ENCODE measurements at places on chromosomes 16 and 17.

- DNase-seq = no peak
Observed at GRCh38 chr16:57084996-57085395, 7.4 kb upstream of the CPNE2 start.

DNA sequence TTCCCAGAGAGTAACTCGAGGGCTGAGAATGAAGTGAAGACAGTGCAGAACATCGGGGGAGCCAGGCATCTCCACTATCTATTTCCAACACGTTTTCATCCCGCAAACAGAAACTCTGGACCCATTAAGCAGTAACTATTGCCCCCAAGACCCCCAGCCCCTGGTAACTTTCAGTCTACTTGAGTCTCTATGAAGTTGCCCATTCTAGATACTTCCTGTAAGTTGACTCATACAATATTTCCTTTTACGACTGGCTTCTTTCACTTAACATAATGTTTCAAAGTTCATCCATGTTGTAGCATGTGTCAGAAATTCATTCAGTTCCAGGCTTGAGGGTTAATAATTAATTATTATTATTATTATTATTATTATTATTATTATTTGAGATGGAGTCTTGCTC, 19.5 kb downstream of the MYO15B start:
- no peak for DNase-seq

DNA sequence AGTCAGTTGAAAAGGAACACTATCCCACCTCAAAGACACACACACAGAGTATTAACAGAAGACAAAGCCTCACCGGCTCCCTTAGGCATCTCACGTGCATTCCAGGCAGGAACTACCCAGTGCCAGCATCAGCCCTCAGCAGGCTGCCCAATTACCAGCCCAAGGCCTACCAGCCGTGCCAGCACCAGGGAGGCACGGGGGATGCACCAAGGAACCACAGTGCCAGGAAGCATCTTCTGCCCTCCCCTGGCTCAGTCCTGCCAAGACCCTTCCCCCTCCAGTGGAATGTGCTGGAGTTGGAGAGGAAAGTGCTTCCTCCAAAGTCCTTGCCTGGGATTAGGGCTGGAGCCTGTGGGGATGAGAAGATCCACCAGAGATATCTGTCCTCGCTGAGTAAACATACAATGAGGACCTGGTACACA, 11.0 kb upstream of the KRT19 start:
- no peak for DNase-seq

DNA sequence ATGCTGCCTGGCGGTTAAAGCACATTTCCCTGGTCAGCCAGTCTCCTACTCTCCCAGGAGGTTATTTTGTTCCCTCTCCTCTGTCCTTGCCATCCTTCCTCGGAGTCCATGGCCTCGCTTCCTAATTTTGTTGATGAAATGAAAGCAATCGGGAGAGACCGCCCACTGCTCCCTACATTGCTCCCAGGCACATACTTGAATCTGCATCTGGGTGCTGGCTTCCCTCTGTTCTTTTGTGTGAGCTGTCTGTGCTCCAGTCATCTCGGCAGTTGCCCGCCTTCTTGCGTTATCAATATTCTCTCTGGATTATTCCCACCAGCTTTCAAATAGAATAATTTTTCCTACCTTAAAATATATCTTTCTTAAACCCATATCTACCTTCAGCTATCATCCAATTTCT, 11.1 kb downstream of the KRT23 start:
- DNase-seq = no peak

- no peak for DNase-seq
Observed at GRCh38 chr17:28357901-28358197, 522 bp upstream of the POLDIP2 start.

DNA sequence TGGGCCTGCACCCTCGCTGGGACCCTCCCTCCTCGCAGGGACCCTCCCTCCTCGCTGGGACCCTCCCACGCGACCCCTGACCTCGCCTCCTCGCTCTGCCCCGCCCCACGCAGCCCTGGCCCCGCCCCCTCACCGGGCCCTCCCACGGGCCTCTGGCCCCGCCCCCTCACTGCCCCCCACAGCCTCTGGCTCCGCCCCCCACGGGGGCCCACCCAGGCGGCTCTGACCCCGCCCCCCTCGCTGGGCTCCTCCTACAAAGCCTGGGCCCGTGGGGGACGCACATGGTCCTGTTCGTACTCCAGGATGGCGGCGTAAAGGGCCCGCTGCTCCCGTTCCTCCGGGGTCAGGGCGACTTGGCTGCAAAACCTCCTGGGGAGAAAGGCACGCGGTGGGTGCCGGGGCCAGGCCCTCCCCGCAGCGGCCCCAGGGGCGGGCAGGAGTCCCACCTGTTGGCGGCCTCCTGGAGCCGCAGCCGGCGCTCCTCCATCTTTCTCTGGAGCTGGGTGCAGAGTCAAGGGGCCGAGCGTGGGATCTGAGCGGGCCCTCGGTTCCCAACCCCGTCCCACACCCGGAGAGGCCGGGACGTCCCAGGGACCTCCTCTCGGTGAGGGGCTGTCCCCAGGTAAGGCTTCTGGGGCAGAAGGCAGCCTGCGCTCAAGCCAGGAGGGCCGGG, 9.0 kb downstream of the VPS9D1 start:
- peak; percentile 82 for DNase-seq

Measured in GM23338 (cell line).